Dermis microvascular lymphatic vessel endothelial cell (primary cell): ENCODE measurements at places on chromosomes 16 and 17.
A peak's percentile ranks its signal among the peaks of the same experiment; 100 is the strongest.

GRCh38 chr17:9434642-9435057 is 141.0 kb downstream of the STX8 start:
- DNase-seq, result no peak

DNA sequence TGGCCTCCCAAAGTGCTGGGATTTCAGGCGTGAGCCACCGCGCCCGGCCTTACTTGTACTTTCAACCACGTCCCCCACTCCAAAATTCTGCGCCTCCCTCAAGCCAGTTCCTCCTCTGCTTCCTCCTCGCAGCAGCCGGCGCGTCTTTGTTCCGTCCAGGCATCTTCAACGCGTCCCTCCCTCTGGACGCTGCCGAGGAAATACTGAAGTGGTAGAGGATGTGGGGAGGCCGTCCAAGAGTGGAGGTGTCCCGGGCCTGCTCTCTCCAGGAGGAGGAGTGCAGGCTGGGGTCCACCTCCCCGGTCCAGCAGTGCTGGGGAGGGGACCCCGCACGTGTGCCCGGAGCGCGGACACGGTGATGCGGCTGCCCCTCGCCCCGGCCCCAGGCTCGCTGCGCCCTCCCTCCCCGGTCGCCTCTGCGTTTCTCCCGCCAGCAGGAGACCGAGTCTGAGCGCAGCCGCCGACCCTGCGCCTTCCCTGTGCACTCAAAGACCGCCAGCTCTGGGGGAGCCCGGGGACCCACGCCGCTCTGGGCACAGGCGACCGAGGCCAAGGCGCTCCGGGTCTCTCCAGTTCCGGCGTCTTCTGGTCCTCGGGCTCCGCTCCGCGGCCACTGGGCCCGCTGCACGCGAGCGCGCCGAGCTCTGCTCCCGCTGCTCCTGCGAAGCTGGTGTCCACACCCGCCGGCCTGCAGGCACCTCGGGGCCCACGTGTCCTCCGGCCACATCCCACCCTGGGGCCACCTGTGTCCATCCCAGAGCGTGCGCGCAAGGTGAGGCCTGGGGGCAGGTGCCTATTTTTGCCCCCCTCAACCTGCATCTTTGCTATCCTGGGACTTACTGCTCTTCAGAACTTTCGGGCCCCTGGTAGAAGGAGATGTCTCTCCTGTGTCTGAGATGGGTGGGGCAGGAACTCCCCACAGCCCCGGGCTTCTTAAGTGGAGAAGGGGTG is 31.7 kb downstream of the OSBPL7 start:
- DNase-seq, result peak; percentile 49

- DNase-seq, result no peak
These were observed 49.2 kb downstream of the RBFOX3 start for GRCh38 chr17:79561486-79562133.

- peak; percentile 61 for DNase-seq
These were observed 354.1 kb downstream of the SEC14L1 start for GRCh38 chr17:77494664-77495435.

- no peak for DNase-seq
These were observed 9.4 kb downstream of the MAP3K14 start for GRCh38 chr17:45307290-45308015.

DNA sequence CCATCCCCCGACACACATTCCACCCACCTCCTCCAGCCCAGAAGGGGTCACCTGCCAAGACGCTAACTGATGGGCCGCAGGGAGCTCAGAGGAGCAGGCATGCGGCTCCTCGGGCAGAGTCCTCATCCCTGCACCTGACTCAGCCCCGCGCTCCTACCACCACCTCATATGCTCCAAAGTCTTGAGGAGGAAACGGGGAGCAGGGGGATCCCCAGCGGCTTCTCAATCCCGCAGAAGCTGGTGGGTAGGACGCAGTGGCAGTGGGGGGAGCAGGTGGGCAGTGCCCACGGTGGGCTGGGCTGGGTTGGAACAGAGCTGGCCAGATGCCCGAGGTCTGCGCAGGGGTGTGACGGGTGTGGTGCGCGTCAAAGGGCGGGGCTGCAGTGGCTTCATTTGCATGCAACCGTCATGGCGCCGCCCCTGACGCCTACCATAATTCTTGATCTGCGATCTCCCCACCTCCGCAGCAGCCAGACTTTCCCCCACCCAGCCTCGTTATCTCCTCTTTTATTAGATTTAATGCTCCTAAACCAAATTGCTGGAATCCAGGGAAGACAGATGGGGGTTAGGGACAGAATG is 39.0 kb upstream of the EMP2 start:
- no peak for DNase-seq

DNA sequence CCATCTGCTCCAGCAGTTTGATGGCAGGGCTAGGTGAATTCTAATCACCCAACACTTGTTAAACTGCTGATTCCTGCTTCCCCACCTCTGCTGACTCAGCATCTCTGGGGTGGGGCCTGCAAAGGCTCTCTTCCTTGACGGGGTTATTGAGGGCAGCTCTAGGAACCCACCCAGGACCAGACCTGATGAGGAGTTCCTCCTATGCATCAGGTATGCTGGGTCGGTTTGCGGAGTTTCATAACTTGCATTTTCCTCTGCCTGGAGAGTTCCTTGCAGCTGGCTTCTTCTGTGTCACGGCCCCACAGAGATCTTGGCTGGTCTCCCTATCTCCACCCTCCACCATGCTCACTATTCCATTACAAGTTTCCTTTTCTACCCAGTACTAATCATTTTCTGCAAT is 93.4 kb upstream of the CCL2 start:
- DNase-seq, result no peak

GRCh38 chr17:42233156-42233555 is 38.9 kb upstream of the GHDC start:
- DNase-seq, result no peak

GRCh38 chr16:88591577-88592021 is 21.4 kb downstream of the ZC3H18 start:
- no peak for DNase-seq

GRCh38 chr17:52024300-52024870 is 134.1 kb downstream of the CA10 start:
- DNase-seq, result no peak

GRCh38 chr17:76497699-76497978 is 3.6 kb downstream of the RHBDF2 start:
- no peak for DNase-seq

DNA sequence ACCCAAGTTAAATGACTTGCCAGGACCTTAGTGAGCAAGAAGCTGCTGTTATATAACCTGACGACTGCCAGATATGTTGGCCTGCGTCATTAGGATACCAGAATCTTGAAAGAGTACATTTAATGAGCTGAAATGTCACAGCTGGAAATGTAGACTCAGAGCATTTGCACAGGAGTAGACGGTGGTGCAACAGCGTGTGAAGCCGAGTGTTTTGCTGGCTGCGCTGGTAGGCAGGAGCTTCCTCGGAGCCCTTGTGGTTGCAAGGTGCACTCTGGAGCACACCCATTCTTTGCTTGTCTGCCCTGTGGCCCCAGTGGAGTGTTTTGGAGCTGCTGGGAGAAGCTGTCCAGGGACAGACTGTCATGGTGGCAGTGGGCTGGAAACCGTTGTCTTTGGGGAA is 79.3 kb downstream of the BANP start:
- DNase-seq, result no peak

- no peak for DNase-seq
These were observed 1465.0 kb upstream of the GOT2 start for GRCh38 chr16:60199150-60199549.

GRCh38 chr17:57645950-57646665 is 99.0 kb downstream of the CCDC182 start:
- no peak for DNase-seq

- DNase-seq, result no peak
These were observed 50.1 kb downstream of the GTF3C1 start for GRCh38 chr16:27499659-27500055.

GRCh38 chr17:55334285-55334684 is 69.5 kb downstream of the HLF start:
- DNase-seq, result no peak

DNA sequence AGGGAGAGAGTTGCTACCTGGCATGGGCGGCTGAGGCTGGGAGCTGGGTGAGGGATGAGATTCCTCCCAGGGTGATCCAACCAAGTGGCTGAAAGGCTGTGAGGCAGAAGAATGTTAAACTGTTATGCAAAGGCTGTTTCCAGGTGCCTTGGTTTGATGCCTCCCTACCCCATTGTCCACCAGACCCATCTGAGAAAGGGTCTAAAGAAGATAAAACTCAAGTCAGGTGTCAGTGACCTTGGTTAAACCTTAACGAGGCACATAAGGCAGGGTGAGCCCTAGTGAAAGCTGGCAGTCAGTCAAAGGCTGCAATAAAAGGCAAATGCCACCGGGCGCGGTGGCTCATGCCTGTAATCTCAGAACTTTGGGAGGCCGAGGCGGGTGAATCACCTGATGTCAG is 23.8 kb downstream of the LDHD start:
- DNase-seq, result no peak

DNA sequence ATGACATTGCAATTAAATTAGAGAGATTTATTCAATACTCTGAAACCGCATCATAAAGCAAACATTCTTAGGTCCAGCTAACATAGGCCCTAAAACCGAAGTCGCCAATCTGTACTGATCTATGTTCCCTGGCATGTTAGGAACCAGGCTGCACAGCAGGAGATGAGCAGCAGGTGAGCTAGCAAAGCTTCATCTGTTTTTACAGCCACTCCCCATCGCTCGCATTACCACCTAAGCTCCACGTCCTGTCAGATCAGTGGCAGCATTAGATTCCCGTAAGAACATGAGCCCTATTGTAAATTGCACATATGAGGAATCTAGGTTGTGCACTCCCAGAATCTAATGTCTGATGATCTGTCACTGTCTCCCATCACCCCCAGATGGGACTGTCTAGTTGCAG is 91.5 kb downstream of the PARN start:
- no peak for DNase-seq

DNA sequence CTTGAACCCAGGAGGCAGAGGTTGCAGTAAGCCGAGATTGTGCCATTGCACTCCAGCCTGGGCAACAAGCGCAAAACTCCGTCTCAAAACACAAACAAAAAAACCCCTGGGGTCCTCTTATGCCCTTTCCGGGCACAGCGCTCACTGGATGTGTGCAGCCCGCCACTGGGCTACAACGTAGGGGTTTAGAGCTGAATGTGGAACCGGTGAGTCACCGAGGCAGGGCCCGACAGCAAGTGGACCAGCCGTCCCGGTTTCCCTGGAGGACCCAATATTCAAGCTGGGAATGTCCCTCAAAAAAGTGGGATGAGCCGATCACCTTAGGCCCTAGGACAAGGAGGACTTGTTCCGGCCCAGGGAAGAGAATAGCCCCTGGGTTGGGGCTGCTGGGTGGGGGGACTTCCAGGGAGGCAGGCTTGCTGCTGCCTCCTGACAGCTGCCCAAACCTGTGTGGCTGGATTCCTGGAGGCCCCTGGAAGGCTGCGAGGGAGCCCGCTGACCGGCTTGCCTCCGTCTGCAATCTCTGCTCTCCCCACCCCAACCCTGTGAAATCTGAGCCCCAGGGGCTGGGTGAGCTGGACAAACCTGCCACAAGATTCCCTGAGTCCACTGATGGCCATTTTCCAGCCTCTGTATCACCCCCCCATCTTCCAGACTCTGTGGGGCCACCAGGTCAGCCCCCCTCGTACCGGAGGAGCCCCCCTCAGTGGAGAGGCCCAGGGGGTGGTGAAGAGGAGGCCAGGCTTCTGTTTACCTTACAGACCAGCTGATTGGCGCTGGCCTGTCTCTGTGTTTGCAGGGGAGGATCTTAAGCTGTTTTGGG is 2.9 kb upstream of the CLDN9 start:
- no peak for DNase-seq

DNA sequence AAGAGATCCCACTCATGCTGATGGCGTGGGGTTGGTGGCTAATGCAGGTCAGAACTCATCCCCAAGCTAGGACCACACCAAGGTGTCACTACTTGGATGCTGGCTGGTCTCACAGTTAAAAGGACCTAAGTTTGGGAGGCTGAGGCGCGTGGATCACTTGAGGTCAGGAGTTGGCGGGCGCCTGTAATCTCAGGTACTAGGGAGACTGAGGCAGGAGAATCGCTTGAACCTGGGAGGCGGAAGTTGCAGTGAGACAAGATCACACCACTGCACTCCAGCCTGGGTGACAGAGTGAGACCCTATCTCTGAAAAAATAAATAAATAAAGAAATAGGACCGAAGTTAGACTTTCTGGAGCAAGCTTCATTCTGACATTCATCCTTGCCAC is 6.6 kb upstream of the CDC42EP4 start:
- no peak for DNase-seq

DNA sequence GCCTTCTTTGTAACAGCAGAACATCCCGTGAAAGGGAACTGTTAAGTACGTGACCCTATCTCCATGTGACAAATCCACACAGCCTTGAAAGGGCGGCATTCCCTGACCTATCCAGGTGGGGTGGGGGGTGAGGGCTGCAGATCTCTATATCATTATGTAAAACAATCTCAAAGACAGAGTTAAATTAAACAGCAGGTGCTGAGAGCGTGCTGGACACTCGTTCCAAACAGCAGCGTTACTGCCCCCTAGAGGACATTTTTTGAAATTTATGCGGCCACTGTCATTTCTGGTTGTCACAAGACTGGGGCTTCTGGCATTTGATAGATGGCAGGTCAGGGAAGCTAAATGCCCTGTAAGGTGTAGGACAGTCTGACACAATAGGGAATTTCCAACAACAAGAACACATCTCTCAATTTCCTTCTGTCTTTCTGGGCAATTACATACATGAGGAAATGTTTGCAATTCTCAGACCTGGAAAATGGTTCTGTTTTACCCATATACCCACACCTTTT is 6.7 kb upstream of the SLC25A39 start:
- DNase-seq, result peak; percentile 81

GRCh38 chr16:81421536-81421935 is 23.1 kb upstream of the CMIP start:
- no peak for DNase-seq

DNA sequence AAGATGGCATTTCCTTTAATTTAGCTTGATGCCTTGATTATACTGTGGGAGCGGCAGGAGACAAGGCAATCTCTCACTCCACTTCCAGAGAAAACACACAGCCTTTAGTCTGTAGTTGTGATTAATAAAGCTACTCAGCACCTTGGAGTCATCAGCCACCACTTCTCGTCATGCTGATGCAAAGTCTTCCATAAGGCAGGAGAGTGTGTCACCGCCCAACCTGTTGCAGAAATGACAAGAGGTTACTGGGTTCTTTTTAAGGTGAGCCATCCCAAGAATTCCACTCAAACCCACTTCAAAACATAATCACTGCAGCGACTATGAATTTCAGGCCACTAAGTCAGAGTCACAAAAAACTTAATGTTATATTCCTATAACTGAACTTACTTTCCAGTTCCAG is 223.9 kb upstream of the TOX3 start:
- no peak for DNase-seq

- DNase-seq, result no peak
These were observed 88.0 kb downstream of the LITAF start for GRCh38 chr16:11498683-11499082.
